IMR-90 (cell line): ENCODE measurements at places on chromosomes 4 and X. TPM values are rescaled to one million over a fixed set of nuclear protein-coding genes. Genes with fewer than 3 reads are reported as not detected.
A peak's percentile ranks its signal among the peaks of the same experiment; 100 is the strongest.

GRCh38 chrX:71510161-71510560 is 22.7 kb upstream of the OGT start:
- no peak for DNase-seq

The OTC gene
- total RNA-seq, result not detected in 2 replicates

DNA sequence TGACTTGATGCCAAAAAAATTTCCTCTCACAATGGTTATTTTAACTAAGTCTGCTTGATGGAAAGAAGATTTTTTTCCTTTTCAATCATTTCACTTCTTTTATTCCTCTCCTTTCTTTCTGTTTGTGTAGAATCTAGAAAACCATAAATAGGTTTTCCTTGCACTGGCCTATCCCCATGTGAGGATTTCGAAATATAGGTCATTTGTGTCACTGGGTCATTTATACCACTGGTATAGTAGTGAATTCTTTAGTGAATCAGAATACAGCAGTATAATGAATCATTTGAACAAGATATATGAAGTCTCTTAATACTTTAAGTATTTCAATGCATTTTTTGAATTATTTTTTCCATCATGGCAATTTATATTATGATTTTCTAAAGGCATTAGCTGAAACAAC is 26.6 kb downstream of the PCDH7 start:
- DNase-seq, result no peak

The DCAF8L2 gene
- total RNA-seq, result not detected in 2 replicates

- peak; percentile 70 for DNase-seq
Observed at GRCh38 chr4:120977435-120977997, 55.0 kb upstream of the PRDM5 start.

DNA sequence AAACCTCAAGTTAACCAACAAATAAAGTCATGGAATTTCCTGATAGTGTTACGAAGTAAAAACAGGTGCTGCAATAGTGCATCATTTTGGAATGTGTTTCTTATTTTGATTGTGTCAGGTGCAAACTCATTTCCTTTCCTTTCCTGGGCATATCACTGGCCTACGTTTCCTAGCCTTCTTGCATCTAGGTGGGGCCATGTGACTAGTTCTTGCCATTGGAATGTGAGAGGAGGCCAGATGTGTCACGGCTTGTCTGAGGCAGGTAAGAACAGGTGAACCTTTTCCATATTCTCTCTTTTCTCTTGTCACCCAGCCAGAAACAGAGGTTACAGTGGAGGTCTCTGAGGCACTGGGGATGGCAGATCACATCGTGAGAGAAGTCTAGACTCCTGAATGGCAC is 868.0 kb downstream of the RPA4 start:
- no peak for DNase-seq
